CD4-positive, alpha-beta T cell treated with Interleukin-4 for 4 hours (primary cell): ENCODE measurements at places on chromosomes 5 and 9.
A peak's percentile ranks its signal among the peaks of the same experiment; 100 is the strongest.

DNA sequence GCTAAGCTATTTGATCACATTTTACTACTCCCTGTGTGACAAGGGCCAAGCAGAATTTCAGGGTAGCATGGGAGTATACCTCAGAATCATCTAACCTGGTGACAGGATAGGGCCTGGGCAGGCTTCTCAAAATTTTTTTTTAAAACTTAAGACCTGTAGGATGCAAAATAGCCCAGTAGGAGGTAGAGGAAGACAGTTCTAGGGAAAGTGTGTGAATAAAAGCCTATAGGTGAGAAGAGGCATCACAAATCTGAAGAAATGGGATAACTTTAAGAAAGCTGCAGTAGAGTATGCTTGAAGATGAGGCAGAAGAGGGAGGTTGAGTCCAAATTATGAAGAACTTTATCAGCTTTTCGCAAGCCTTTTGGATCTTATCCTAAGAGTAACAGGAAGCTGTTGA, 32.3 kb downstream of the CNTRL start:
- peak; percentile 12 for DNase-seq

DNA sequence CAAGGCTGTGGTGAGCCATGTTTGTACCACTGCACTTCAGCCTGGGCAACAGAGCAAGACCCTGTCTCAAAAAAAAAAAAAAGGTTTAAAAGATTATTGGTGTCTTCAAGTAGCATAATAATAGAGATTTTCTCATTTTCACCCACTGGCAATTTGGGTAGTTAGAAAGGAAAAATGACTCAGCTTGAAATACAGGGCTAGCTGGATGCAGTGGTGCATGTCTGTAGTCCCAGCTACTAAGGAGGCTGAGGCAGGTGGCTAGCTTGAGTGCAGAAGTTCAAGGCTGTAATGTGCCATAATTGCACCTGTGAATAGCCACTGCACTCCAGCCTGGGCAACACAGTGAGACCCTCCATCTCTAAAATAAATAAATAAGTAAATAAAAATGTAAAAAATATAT, 111.1 kb downstream of the ARRDC3 start:
- no peak for DNase-seq

DNA sequence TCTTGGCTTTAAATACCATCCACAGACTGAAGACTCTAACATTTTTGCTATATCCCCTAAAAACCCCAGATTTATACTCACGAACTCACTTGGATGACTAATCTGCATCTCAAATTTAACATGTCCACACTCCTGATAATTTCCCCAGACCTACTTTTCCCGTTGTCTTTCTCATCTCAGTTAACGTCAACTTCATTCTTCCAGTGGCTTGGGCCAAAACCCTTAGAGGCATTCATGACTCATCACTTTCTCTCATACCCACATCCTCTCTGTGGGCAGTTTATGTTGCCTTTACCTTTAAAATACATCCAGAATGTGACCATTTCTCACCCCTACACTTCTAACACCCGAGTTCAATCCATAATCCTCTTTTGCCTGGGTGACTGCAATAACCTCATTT, 96.7 kb downstream of the EDIL3 start:
- DNase-seq = no peak

- DNase-seq = no peak
Observed at GRCh38 chr5:114407783-114408182, 45.9 kb downstream of the KCNN2 start.

GRCh38 chr5:1484730-1485578, 38.8 kb downstream of the LPCAT1 start:
- DNase-seq = no peak

DNA sequence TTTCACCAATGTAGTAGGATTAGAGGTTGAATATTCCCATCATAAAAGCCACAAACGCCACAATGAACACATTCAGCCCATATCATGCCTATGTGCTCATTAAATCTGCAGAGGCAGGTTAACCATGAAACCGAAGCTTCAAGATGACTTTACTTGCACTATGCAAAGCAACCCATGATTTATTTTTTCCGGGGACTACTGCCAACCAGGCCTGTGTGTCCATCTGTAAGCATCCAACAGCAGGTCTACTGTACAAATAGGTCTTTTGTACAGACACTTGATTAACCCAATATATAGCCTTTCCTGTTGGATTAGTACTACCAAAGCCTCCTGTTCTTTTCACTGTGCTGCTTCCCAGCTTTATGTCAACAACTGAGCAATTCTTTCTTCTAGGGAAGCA, 104.9 kb upstream of the CDH10 start:
- DNase-seq = no peak

GRCh38 chr5:166938071-166938470, 1353.4 kb upstream of the WWC1 start:
- DNase-seq = no peak

DNA sequence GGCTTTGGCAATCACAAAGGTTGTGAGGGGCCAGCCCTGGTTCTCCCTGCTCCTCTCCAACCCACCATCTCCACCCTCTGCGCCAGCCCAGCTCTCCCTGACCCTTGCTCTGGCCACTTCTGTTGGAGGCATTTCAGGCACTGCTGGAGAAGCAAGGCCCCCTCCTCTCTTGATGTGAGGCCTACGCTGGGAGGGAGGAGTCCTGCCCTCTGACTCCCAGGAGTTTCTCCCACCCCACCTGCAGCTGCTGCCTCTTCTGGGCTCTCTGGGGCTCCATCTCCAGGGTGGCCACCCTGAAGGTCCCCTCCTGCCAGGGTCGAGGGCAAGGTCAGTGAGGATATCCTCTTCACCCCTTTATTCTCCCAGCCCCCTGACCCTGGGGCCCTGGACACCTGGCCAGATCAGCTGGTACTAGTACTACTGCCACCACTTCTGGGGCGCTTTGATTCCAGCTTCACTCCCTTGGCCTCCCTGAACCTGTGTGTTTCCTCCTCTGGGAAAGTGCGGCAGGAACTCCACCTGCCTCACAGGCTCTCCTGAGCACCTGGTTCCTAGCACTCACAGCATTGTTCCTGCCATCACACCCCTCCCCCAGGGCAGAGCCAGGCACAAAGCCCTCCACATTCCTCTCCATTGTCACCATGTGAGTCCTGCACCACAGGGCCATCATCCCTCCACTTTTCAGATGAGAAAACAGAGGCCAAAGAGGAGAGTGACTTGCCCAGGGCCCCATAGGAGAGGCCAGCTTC, 23.8 kb upstream of the TDRD7 start:
- DNase-seq = no peak

DNA sequence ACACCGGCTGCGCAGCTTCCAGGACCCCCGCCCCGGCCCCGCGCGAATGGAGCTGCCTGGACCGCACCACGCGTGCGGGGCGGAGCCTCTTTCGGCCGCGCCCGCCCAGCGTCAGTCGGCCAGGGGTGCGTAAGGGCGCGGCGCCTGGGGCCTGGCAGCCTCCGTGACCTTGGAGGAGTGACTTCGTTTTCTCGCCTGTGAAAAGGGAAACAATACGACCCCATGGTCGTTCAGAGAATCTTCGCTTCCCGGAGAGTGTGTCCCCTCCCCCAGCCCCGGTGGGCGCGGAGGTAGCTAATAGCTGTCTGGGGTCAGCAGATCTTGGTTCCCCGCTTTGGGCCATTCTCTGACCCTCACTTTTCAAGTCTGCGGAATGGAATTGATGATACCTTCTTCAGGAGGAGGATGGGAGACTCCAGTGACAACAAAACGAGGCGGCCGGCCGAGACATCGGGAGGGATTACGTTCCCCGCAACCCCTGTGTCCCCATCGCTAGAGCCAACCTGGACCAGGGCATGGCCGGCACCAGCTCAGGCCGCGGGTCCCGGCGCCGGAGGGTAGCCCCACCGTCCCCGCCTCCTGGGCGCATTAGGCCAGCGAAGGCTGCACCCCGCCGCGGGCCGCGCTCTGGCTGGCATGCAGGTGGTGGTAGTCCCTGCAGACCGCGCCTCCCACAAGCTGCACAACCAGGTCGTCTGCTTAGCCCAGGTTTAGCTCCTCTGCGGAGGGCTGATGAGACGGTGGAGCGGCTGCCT, 5.5 kb upstream of the CDHR2 start:
- peak; percentile 68 for DNase-seq

- DNase-seq = no peak
Observed at GRCh38 chr5:3596857-3597166, 1.2 kb downstream of the IRX1 start.

GRCh38 chr9:9893837-9894236, 719.0 kb downstream of the PTPRD start:
- DNase-seq = no peak

DNA sequence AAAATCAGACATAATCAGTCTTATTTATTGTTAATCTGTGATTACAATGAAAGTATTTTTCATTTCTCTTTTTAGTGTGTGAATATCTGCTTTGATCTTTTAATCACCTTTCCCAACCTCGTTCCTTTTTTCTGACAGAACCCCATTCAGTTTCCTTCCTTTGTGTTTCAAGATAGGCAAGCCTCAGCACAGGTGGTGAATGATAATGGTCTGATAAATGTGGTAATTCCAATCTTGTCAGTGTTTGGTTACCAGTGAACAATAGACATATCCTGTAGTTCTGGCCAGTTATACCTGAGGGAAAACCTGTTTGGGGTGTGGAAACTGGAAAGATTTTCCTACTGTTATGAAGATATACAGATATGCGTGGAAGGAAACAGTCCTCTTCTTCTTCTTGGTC, 13.5 kb downstream of the STX17 start:
- no peak for DNase-seq
